Stimulated activated CD8-positive, alpha-beta memory T cell treated with anti-CD3 and anti-CD28 coated beads, Interleukin-15, amount 100 ng/mL, for 48 hours (primary cell): ENCODE measurements at places on chromosomes 16 and 17.

DNA sequence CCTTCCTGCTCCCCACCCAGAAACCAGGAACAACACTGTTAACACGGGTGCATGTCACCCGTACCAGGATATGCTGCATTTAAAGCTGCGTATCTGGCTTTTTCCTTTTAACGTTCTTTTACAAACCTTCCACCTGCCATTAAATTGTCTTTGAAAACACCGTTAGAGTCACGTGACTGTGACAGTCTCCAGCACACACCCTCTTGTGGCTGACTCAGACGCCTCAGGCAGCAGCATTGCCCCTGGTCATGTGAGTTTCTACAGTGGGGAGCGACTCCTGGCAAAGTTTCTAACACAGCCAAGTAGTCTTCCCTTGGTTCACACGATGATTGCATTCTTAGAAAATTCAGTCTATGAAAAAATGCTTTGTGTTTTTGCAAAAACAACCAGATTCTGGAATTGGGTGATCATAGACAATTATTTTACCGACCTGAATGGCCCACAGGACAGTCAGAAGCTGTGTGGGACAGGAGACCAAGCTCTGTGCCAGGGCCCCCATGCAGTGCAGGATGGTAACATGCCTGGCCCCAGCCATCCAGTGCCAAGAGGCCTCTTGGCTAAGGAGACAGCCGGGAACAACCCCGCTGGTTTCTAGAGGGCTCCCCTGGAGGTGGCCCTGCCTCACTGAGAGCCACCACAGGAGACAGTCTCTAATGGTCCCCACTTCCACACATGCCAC is 199.1 kb downstream of the KATNIP start:
- DNase-seq, result no peak

GRCh38 chr16:31113121-31114120 is 4.0 kb upstream of the KAT8 start:
- no peak for DNase-seq

DNA sequence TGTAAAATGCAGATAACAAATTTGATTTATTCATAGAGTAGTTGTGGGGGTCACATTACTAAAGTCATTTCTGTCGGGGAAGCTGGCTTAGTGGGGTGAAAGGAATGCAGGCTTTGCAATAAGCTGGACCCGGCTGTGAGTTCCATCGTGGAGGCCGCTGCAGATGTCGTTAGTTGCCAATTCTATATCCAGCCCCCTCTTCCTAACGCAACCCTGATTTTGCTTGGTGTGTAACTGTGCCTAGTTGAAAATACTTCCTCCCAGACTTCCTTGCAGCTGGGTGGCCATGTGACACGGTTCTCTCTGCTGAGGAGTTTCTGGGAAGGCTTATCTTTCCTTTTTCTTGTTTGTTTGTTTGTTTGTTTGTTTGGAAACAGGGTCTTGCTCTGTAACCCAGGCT is 4.5 kb downstream of the MFSD6L start:
- DNase-seq, result no peak

DNA sequence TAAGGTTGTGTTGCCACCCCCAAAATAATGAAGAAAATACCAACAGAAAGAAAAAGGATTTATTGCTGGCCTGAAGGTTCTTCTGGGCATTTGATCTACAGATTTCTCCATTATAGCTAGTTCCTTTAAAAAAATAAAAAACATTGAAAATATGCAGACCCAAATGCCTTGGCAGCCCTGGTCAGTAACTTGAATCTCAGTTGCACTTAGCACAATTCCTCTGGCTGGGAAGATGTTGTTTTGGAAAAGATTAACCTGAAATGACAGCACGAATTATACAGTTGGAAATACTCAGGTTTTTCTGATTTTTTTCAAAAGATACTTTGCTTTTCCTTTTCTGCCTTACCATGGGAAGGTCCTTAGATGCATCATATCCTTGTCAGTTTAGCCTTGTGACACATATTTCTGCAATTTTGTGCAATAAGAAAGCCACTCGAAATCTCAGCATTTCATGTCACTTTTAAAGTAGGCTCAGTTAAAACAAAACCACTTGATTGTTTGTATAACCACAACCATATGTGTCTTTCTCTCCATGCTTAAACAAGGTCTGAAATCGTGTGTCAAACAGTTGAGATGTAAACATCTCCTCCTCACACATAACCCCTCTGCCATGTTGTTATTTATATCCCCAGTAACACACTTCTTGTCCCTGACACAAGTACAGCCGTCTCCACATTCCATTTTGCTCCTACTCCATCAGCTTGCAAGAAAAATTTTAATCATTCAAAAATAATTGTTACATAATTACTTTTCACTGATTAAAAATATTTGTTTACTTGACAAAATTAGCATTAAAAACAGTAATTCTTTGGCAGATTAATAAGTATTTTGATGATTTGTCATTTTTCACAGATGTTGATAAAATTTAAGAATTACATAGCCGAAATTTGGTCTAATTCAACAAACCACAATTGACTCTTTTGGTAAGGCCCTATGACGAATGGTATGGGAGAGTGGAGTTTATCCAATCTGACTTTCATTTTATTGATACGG is 61.1 kb downstream of the SIAH1 start:
- no peak for DNase-seq

DNA sequence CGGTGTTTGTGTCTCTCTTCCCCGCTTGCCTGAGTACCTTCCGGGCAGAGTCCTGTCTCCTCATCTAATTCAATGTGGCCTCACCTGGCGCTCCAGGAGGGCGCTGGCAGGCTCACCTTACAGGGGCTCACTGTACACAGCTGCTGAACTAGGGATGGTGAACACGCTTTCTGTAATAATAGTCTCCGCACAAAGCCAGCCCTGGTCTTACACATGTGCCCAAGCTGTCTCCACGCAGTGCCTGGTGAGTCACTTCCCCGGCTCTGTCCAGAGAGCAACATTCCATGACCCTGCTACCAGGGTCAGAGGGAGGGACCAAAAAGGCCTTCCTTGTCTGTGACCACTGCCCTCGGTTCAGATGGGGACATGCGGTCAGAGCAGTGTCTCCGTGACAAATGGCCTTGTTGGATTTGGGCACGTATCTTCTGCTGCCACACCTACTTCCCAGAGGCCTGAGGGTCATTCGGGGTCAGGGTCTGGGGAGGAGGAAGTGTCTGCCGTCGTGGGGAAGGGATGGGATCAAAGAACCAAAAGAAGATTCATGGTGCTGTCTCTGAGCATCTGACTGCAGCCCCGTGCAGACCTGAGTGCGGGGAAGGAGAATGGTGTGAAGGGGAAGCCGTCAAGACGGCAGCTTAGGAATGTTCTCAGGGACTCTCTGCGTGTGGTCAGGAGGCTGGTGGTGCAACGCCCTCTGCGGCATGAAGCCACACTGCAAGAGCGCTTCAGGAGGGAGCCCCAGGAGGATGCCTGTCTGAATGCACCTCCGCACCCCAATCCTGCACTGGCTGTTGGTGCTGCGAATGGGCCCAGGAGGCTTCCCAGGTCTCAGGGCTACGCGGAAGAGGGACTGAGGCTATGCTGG is 68.8 kb downstream of the IL21R start:
- DNase-seq, result no peak

DNA sequence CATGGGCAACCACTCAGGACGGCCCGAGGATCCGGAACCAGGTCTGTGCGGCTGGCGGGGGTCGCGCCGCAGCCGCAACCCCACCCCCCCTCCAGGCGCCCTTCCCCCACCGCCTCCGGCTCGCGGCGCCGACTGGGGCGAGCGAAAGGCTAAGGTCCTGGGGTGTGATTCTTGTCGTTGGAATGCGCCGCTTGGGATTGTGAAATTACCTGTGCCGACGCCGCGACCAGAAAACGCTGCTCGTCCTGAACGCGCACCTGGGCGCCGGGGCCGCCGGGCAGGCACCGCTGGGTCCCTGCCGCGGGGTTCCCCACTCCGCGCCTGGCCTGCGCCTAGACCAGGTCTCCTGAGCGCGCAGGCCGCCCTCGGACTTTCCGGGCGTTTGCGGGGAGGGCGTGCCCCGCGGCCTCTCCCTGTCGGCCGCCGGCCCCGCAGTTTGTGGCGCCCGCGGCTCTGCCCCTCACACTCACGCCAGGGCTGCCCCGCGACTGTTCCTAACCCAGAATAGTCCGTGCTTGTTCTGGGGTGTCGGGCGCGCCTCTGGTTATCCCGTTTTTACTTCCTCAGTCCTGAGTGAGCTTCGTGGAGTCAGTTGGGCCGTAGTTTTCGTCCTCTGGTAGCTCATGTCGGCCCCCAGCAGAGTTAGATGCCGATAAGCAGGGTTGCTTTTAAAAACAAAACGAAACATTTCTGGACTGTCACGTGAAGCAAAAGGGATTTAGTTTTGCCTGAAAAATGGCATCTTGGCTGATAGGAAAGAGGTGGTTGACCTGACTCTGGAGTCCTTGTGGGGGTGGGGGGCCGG is 147.2 kb downstream of the SPECC1 start:
- no peak for DNase-seq

GRCh38 chr17:46896991-46897390 is 26.0 kb upstream of the GOSR2 start:
- no peak for DNase-seq

DNA sequence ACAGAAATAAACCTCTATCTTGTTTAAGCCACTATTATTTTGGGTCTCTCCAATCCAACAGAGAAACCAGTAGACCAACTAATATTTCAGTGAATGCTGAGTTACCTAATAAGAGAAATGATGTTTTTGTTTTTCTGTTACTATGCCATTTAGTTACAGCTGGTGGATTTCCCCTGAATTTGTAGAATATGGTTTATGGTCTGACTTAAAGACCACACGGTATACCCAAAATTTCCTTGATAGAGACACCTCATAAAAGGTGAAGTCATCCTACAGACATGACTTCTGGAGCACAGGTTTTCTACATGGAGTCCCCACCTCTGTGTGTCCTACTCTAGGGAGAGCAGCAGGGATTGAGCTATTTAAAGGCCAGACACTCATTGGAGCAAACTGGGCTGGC is 13.3 kb downstream of the PIK3R5 start:
- no peak for DNase-seq
